Mesothelial cell of epicardium (in vitro differentiated cells): ENCODE measurements at places on chromosomes 16 and 17.

DNA sequence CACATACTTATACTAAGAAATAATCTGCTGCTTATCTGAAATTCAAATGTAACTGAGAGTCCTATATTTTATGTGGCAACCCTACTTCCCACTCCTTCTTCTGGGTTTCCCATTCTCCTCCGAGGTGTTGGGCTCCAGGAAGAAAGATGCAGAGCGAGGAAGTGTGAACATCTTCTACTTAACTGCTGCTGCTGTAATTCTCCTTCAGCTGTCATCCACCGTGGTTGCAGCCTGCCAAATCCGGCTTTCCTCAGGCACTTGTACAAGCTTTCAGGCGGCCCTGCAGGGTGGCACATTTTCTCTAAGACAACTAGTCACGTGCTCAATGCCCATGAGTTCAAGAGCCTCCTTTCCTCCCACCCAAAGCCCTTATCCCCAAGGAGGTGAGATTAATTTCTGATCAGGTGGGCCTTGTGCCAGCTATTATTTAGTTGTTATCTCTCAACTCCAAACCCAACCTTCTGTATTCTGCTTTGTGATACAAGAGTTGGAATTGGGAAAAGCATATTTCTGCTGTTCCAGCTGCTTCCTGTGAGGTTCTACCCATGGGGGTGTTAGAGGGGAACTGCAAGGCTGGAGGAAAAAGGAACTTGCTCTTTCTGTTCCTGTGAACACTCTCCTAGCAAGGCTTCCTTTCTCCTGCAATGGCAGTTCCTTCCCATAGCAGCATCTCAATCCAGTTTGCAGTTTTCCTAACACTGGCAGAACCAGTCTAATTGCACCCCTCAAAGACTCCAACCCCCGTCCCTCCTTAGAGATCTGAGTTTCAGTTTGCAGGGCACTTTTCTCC lies 67.6 kb upstream of the RBBP6 start:
- H3K27ac ChIP-seq: no peak overlapping the region
- no peaks in the 10 kb centered on the region for H3K36me3 ChIP-seq
- DNase-seq: no peak
- H3K4me1 ChIP-seq: no peaks in the 10 kb centered on the region

- no peak overlapping the region for H3K27ac ChIP-seq
- H3K4me3 ChIP-seq: no peak overlapping the region
- H3K27me3 ChIP-seq: no peaks in the 10 kb centered on the region
- DNase-seq: no peak
- peaks cover 15% of the 10 kb centered on the region for H3K4me1 ChIP-seq
- H3K36me3 ChIP-seq: no peaks in the 10 kb centered on the region
These were observed 27.7 kb downstream of the GPR142 start for GRCh38 chr17:74394977-74395376.

DNA sequence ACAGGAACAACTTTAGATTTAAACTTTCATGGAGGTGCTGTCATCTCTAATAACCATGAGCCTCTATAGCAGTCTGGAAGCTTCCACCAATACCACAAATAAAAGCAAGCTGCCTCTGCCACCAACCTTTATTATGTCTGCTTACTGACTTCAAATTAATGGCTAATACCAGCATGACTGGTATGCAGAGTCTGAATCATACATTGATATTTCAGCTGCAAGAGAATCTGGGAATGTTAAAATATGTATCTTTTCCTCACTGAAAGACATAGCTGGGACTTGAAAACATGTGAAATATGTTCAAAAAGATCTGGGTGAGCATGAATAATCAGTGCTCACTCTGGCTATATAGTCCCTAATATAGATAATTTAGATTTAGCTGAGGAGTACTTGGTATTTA lies 488.6 kb downstream of the CDH8 start:
- H3K4me3 ChIP-seq: no peak overlapping the region
- H3K36me3 ChIP-seq: no peaks in the 10 kb centered on the region
- H3K27ac ChIP-seq: no peak overlapping the region

DNA sequence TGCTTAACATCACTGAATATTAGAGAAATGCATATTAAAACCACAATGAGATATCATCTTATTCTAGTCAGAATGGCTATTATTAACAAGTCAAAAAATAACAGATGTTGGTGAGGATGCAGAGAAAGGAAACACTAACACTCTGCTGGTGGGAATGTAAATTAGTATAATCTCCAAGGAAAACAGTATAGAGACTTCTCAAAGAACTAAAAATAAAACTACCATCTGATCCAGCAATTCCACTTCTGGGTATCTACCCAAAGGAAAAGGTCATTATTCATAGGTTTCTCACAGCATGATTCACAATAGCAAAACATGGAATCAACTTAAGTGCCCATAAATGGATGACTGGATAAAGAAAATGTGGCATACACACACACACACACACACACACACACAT lies 166.4 kb downstream of the CEP112 start:
- H3K27ac ChIP-seq: no peak overlapping the region
- no peaks in the 10 kb centered on the region for H3K4me1 ChIP-seq
- peaks cover 37% of the 10 kb centered on the region for H3K36me3 ChIP-seq

- DNase-seq: no peak
- H3K4me3 ChIP-seq: no peak overlapping the region
- peaks cover 7% of the 10 kb centered on the region for H3K4me1 ChIP-seq
- H3K36me3 ChIP-seq: no peaks in the 10 kb centered on the region
- no peak overlapping the region for H3K27ac ChIP-seq
These were observed 723.8 kb downstream of the CDH11 start for GRCh38 chr16:64397945-64398508.

- peaks cover 22% of the 10 kb centered on the region for H3K4me1 ChIP-seq
- no peak for DNase-seq
- H3K27me3 ChIP-seq: no peaks in the 10 kb centered on the region
- H3K27ac ChIP-seq: peak overlapping the region; percentile 94
These were observed 1.1 kb downstream of the ELOB start for GRCh38 chr16:2775765-2776499.

DNA sequence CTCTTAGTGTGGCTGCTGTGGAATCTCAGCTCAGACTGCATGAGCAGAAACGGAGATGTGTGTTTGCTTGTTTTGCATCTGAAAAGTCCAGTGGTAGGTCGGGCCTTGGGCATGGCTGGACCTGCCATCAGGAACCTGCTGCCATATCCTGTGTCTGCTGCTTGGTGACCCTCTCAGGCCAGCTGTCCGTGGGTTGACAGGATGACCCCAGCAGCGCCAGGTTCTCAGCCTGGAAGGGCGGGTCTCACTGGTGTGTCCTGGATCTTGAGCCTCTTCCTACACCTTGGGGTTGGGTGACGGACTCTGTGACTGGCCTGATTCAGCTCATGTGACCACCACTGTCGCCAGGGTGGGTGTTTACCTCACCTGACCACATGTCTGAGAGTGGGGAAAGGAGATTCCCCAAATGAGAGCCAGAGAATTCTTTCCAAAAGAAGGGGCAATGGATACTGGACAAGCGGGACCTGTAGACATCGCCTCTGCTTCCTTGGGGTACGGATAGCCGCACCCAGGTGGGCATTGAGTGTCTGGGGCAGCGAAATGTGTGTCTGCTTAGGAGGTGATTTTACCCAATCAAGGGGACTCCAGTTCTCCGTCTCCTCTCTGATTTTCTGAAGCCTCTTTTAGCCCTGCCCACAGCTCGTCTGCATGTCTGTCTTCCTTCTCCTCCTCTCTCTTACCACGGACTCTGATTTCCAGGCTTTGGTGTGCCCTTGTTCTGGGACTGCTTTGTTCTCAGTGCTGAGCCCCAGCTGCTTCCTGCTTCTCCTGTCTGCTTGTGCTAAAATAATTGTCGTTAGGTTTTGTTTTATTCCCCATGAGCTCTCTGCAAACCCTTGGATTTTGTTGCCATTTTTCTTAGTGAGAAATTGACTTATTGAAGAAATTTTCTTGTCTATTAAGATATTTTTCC lies 399.7 kb downstream of the CPPED1 start:
- no peaks in the 10 kb centered on the region for H3K27me3 ChIP-seq
- peaks cover 8% of the 10 kb centered on the region for H3K36me3 ChIP-seq
- H3K27ac ChIP-seq: no peak overlapping the region
- no peak overlapping the region for H3K4me3 ChIP-seq

DNA sequence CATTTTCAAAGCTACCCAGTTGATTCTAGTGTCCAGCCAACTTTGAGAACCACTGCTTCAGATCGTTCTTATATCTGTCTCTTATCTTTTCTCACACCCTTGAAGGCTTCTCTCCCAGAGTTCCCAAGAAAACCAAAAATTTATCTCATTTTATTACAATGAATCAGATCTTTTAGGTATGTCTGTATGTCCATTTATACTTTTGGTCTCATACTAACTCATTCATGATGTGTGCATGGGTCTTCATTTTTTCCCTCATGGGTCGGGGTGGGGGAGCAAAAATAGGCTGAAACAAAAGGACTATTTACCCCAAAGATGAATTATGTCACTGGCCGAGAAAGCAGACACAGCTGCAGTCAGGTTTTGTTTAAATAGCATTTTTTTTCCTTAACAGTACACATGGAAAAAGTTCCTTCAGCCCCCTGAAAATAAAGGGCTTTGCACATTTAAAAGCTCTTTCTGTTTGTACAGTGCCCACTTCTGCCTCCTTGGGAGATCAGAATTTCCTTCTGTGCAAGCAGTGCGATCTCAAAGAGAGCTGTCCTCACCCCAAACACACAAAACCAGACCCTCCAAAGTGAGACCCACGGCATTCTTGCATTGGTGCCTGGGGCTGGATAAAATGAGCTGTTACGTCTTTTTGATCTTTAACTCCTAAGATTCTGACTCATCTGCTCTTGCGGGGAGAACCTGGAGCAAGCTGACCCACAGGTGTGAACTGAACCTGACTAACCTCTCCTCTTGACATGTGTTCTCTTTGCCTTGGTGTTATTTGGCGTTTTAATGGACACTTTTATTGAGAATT lies 251.2 kb upstream of the ELAC2 start:
- H3K4me3 ChIP-seq: no peak overlapping the region
- peaks cover 69% of the 10 kb centered on the region for H3K4me1 ChIP-seq
- no peak for DNase-seq
- H3K36me3 ChIP-seq: no peaks in the 10 kb centered on the region
- peak overlapping the region; percentile 23 for H3K27ac ChIP-seq
- no peaks in the 10 kb centered on the region for H3K27me3 ChIP-seq

DNA sequence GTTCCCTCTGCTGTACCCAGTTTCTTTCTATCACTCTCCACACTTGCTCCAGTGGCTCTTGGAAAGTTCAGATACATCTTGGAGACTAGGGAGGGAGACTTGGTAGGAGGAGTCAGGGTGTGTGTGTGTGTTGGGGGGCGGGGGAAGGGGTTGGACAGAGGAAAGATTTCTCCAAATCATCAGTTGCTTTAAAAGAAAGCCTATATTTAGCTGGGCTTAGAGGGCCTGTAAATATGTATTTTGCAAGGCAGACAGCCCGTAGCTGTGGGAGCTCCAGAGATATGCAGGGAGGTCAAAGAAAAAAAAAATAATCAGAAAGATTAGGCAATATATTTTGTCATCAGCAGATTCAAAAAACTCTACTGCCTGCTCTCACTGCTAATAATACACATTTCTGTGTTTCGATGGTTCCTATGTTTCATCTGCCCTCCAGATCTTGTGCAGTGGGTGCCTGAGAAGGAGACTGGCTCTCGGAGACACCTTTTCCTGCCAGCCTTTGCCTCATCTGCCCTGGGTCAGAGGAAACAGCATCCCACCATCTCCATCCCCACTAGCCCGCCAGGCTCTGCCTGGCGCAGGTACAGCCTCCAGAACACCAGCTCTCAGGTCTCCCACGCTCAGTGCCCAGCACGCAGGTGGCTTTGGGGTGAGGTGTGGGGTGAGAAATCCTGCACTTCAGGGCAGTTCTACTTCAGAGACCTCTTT lies 4.8 kb upstream of the PPP1R9B start:
- no peak for DNase-seq
- H3K4me3 ChIP-seq: peak overlapping the region; percentile 29
- H3K27me3 ChIP-seq: no peaks in the 10 kb centered on the region
